Caki2 (cell line): ENCODE measurements at places on chromosomes 3 and 15.

- no peak for DNase-seq
These were observed 144.1 kb downstream of the VPS13C start for GRCh38 chr15:61916104-61916503.

GRCh38 chr3:149599236-149599635 is 58.6 kb downstream of the WWTR1 start:
- DNase-seq: no peak

- no peak for DNase-seq
These were observed 7.7 kb downstream of the PKM start for GRCh38 chr15:72223278-72223677.

DNA sequence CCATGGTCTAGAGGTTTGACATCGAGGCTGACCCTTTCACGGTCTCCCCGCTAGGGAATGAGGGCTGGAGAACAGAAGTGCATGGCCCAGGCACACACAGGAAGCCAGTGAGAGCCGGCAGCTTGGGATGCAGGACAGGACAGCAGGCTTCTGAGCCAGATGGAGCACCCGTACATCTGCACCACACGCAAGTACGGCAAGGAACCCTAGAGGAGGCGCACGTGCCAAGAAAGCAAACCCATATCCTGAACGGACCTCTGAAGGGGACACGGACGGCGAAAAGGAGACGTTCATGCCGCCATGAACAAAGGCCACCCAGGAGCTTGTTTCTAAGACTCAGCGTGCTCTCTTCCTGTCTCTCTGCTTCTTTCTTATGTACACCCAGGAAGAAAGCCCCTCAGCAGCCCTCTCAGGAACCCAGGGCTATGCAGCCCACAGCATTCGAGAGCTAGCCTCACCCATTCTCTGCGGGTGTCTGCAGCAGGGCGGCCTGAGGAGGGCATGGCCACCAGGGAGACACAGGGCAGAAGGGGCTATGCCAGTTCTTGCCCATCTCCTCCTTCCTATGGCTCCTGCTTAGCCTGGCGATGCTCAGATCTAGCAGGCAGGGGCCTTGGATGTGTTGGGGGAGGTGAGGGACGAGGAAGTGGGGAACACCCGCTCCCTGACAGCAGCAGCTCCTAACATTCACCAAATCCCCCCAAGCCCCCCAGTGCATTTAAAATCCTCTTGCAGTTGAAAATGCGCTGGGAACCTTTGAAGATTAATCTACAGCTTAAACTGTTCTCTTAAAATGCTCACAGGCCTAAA is 81.3 kb downstream of the PCSK6 start:
- no peak for DNase-seq

- DNase-seq: no peak
These were observed 542 bp downstream of the ACAA1 start for GRCh38 chr3:38136393-38136776.

DNA sequence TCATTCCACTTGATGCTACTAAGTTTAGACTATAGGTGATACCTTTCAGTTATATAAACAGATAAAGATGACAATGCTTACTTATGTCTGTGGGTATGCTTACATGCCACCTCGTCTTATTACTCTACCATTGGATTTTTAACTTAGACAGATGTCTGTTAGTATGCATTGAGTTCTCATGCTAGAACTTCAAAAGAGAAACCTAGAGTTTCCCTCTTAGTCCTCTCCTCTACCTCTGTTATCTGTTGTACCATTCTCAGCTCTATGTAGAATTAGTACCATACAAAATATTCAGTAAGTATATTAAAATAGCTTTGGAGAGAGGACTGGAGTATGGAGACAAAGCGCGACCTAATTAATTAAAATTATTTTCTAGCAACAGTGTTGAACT is 111.3 kb downstream of the BBX start:
- no peak for DNase-seq

DNA sequence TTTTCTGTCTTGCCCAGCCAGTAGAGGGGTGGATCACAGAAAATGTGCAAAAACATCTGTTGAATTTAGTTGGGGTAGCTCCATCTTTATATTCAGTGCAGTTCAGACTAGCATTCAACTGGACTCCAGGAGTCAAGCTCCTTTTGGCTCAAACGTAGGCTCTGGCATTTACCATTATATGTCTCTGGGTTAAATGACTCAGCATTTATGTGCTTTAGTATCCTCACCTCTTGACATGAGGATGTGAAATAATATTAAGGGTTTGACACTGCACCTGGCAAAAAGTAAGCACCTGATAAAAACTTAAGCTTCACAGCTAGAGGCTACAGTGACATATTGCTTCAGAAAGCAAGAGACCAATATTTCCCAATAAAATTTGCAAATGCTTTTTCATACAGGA is 14.8 kb downstream of the PRC1 start:
- no peak for DNase-seq

GRCh38 chr15:62449638-62450037 is 284.6 kb upstream of the C2CD4B start:
- DNase-seq: no peak

- no peak for DNase-seq
These were observed 50.8 kb downstream of the CPN2 start for GRCh38 chr3:194300382-194300758.

DNA sequence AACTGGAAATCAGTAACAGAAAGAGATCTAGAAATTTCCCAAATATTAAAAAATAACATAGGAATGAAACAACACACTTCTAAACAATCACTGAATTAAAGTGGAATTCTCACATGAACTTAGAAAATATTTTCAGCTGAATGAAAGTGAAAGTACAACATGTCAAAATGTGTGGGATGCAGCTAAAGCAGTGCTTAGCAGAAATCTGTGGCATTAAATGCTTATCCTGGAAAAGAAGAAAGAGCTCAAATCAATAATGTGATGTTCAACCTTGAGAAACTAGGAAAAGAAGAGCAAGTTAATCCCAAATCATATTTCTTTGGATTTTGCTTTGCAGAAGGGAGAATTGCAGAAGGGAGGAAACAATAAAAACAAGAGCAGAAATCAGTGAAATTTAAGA is 98.2 kb upstream of the NR2E3 start:
- no peak for DNase-seq
